ENCODE measurements at places on chromosomes 3 and 15.

GRCh38 chr15:35126236-35126635 is 41.1 kb upstream of the NANOGP8 start:
- no peak for DNase-seq

- no peak for DNase-seq
These were observed 22.0 kb downstream of the SLC15A2 start for GRCh38 chr3:121916189-121916588.

DNA sequence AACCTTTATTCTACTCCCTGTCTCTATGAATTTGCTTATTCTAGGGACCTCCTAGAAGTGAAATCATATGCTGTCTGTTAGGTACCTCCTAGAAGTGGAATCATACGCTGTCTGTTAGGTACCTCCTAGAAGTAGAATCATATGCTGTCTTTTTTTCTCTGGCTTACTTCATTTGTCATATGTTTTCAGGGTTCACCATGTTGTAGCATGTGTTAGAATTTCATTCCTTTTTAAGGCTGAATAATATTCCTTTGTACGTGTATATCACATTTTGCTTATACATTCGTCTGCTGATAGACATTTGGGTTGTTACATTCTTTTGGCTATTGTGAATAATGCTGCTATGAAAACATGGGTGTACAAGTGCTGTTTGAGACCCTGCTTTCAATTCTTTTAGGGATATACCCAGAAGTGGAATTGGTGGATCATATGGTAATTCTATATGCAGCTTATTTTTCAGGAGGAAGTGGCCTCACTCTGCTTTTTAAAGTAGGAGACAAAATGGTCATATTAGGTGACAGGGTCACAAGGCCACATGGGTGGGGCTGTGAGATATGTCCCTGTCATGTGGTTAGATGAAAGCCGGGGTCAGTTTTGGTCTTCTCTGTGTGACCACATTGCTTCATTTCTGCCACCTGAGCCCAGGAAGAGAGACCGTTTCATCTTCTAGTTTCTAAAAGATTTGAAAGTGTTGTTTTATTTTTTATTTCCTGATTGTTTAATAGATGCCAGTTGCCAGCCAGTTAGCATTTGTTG is 76.7 kb downstream of the FLNB start:
- no peak for DNase-seq

- DNase-seq, result no peak
These were observed 35.5 kb downstream of the TMEM212 start for GRCh38 chr3:171878461-171879225.
